T1000 (cell line): ENCODE measurements at places on chromosomes 7 and 10.
A peak's percentile ranks its signal among the peaks of the same experiment; 100 is the strongest.

GRCh38 chr7:75042286-75042685 lies 31.3 kb downstream of the RCC1L start:
- no peak for DNase-seq

GRCh38 chr7:91789558-91789957 lies 90.9 kb downstream of the MTERF1 start:
- no peak for DNase-seq

DNA sequence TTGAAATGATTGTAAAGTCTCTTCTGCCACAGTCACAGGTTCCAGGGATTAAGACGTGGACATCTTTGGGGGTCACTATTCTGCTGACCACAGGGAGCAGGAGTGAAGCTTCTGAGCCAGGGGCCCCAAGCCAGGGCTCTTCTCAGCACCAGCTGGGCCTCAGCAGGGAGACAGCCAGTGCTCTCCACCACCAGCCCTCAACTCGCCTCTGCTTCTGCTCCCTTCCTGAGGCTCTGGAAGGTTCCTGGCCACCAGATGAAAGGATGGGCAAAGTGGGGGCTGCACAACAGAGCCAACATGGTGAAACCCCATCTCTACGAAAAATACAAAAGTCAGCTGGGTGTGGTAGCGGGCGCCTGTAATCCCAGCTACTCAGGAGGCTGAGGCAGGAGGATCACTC lies 11.2 kb upstream of the CRYGN start:
- DNase-seq = no peak

GRCh38 chr7:29274146-29275017 lies 79.8 kb downstream of the CHN2 start:
- no peak for DNase-seq

- DNase-seq = peak; percentile 79
Measured at GRCh38 chr7:155230169-155230593, 67.5 kb upstream of the INSIG1 start.

GRCh38 chr7:155466814-155467733 lies 9.1 kb downstream of the EN2 start:
- DNase-seq = no peak

GRCh38 chr10:115044891-115045290 lies 48.3 kb upstream of the ATRNL1 start:
- no peak for DNase-seq

GRCh38 chr10:48332166-48332870 lies 25.8 kb downstream of the MAPK8 start:
- DNase-seq = no peak

DNA sequence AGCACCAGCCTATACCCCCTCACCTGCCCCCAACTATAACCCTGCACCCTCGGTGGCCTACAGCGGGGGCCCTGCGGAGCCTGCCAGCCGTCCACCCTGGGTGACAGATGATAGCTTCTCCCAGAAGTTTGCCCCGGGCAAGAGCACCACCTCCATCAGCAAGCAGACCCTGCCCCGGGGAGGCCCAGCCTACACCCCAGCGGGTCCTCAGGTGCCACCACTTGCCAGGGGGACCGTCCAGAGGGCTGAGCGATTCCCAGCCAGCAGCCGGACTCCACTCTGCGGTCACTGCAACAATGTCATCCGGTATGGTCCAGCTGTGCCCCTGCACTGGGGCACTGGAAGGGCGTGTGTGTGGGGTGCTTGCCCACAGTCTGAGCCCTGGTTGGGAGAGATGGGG lies 40.0 kb upstream of the BMPR1A start:
- DNase-seq = no peak

DNA sequence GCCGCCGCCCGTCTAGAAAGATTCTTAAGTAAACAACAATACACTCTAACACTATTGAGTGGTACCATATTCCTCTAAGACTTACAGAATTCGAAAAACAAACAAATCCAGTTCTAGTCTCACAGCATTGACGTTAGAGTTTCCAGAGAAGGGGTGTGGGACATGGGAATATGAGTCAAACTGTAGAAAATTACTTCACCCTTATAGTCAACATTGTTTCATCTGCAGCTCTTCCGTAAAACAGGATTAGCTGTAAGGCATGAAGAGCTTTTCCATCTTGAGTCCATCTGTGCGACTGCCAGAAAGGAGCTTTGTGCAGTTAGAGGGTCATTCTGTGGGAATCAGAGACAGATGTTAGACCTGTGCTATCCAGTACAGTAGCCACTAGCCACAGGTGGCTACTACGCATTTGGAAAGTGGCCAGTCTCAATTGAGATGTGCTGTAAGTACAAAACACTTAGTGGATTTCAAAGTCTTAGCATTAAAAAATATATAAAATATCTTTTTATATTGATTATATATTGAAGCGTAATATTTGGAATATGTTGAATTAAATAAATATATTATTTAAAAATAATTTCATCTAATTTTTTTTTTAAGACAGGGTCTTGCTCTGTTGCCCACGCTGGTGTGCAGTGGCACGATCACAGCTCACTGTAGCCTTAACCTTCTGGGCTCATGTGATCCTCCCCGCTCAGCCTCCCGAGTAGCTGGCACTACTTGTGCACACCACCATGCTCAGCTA lies 79.8 kb upstream of the MPP7 start:
- DNase-seq = no peak

DNA sequence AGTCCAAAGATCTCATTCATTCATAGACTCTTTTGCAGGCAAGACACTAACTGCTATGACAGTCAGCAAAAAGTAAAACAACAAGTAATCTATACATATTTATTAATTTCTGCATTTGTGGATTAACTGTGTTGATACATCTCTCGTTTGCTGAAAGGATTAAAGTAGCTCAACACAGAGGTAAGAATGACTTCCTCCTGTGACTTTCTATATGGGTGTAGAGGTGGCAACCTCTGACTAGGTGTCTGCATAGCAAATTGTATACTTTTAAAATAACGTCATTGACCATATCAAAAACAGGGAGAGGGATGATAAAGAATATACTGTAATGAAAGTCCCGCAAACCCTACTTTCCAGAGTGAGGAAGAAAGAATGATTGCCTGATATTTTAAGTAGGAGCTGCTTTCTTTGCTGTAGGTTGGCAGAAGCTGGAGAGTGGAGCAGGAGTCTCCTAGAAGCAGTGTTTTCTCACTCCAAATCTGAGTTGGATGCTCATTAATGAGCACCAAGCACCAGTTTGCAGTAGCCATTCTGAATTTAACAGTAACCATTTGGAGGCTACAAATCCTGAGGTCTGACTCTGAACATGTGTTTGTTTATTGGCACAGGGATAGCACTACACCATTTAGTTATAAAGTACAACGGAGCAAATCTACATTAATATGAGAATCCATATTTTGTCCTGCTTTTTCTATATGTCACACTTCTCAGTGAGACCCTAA lies 9.2 kb upstream of the LRRN3 start:
- no peak for DNase-seq

DNA sequence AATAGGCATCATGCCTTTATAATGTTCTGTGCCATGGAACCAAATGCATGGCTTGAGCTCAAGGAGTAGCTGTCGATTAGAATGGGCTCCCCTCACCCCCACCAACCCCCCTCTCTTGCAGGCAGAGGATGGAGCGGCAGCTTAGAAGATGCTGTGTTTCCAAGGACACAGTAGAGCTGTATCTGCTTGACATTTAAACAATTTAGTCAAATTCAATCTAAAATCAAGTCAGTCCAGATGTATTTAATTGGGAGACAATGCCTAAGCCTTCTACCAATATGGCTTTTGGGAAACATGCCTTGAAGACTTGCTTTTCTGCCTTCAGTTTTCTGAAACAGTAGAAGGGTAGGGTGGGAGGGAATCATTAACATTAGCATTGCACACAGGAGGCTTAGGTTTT lies 497.1 kb upstream of the NRP1 start:
- no peak for DNase-seq

DNA sequence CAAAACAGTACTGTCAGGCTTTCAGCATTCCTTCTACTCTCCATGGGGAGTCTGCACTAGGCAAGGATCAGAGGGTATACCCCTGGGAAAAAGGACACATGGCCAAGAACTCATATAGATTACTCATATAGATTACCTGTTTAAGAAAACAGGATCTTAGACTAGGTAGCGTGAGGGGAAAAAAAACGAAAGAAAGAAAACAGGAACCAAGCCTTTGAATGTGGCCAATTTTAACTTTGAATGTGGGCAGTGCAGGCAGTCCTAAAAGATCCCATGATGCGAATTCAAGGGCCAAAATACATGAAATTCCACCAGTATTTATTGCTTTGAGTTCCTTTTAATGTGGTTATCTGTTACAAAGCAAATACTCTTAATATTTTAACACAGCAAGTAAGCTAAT lies 108.6 kb upstream of the TAC1 start:
- DNase-seq = no peak
